Esophagus muscularis mucosa (tissue), 4 donors: ENCODE measurements at places on chromosomes 5 and 9.

DNA sequence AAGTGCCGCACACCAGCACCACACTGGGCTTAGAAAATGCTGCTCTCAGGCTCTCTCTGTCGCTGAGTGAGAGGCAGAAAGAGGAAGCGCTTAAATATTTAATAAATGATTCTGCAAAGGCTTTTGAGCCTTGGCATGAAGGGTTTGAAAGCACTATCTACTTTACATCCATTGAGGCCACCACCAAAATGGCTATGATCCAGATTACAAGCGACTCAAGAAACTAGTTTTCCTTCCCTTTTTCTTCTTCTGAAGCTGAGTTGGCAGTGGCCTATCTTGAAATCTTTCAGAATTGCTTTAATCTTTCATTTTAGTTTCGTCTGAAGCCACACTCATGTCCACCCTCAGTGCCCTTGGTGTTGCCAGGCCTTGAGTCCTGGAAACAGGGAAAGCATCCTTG is 59.5 kb downstream of the EBF1 start:
- DNase-seq, result no peak

- no peak for DNase-seq
Measured at GRCh38 chr5:33316773-33317172, 124.0 kb upstream of the TARS1 start.

DNA sequence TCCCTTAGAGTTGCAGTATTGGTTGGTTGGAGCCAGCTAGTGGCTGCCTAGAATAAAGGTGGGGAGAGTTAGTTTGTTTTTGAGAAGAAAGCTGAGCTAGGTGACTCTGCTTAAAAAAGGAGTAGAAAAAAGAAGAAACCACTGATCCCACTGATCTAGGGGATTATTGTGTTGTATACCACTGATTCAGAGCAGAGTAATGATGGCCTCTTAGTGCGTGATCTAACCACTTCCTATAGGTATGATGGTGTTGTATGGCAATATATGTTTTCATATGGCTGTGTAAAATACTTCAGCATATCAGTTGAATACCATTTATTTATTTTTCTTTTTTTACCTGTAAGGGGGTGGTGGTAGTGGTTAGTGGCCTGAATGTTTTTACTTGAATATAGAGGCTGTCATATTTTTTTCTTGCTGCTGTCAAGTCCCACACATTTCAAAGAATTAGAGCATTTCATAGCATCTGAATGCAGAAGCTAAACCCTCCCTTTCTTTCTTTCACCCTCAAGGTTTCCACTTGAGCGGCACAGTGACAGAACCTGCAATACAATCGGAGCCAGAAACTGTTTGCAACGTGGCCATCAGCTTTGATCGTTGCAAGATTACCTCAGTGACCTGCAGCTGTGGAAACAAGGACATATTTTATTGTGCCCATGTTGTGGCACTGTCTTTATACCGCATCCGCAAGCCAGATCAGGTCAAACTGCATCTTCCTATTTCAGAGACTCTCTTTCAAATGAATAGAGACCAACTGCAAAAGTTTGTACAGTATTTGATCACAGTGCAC is 140.3 kb downstream of the ZSWIM6 start:
- no peak for DNase-seq

GRCh38 chr9:103037508-103038477 is 42.7 kb downstream of the CYLC2 start:
- no peak for DNase-seq

DNA sequence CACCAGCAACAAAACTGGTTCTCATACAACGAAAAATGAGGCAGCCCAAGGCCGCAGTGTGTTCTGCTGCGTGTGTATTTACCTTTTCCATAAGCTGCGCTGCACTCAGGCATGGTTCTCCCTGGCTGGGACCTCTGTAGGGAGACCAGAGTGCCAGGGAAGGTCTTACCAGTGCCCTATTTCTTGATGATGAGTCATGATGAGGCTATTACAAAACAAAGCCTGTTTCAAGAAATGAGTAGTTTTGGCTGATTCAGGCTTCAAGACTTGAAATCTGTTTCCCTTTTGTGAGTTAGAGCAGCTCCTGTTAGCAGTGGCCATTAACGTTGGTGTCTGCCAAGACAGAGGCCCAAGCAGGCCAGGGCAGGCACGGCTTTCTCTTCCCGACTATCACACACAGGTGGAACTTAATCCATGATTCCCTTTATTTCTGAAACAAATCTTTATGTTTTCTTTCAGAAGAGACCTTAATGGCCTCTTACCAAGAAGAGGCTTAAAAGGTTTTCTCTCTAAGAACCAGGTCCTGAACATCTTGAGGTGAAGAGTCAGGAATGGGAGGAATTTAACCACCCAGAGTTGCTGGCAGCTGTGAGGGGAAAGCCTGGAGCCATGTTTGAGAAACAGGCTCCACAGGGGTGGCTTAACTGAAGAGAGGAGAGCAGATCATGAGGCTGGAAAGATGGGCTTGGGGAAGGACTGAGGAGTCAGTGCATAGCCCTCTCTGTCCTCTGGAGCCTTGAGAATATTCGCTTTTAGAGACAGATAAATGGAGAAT is 41.4 kb upstream of the TIFAB start:
- no peak for DNase-seq

- DNase-seq, result no peak
Measured at GRCh38 chr5:82754036-82754746, 323.0 kb downstream of the TMEM167A start.

DNA sequence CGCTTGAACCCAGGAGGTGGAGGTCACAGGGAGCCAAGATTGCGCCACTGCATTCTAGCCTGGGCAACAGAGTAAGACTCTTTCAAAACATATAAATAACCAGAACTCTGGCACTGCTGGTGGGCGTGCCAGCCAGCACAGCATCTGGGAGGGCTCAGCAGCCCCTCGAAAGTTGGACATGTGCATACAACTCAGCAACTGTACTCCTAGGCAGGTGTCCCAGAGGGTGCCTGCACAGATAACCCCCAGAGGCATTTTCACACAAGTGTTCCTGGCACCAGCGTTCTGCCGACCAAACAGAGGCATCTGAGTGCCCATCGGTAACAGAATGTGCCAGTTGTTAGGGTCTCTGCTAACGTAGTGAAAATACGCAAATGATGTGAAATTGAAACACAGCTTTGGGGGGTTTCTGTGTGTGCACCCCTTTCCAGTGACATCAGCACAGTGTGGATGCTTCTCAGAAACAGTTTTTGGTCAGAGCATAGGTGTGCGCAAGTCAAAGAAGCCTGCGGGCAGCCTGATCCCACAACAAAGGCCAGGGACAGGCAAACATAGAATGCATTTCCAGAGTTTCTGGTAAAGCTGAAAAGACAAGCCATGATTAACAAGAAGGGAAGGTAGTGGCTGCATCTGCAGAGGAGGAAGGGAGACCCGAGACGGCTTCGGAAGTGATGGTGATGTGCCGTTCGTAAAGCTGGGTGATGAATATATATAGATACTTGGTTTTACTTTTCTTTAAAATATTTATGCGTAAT is 190.2 kb downstream of the CACNA1B start:
- no peak for DNase-seq

- DNase-seq, result no peak
Measured at GRCh38 chr9:107036367-107036766, 173.4 kb downstream of the ZNF462 start.

GRCh38 chr5:119418606-119419100 is 33.6 kb upstream of the HSD17B4 start:
- DNase-seq, result no peak

- no peak for DNase-seq
Measured at GRCh38 chr5:37966291-37966690, 126.5 kb upstream of the GDNF start.

GRCh38 chr9:131755541-131756198 is 15.8 kb upstream of the RAPGEF1 start:
- no peak for DNase-seq

GRCh38 chr9:98159301-98159700 is 33.1 kb downstream of the CORO2A start:
- DNase-seq, result no peak

GRCh38 chr5:136446565-136446964 is 81.2 kb upstream of the TRPC7 start:
- no peak for DNase-seq

DNA sequence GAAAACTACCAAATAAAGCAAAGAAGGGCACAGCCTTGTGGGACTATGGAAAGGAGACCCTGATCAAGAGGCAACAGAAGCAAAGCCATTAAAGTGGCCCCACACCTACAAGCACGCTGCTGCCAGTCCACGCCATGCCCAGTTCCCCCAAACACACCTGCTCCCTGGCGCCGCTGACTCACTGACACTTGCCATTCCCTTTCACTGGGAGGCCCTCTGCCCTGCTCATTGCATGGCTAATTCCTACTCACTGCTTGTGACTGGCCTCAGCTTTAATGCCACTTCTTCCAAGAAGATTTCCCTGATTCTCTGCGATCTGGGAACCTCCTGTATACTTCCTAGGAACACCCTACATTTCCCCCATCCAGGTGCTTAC is 71.2 kb upstream of the TAF1L start:
- DNase-seq, result no peak

DNA sequence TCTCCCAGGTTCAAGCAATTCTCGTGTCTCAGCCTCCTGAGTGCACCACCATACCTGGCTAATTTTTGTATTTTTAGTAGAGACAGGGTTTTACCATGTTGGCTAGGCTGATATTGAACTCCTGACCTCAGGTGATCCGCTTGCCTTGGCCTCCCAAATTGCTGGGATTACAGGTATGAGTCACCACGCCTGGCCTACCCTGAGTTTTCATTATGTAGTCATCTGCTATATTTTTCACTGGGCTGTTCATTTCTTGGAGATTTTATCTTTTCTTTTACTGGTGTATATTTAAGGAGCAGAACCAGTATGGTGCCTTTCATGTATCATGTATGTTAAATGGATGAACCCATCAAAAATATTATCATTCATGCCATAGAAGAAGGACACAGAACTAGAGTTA is 377.0 kb upstream of the ACTBL2 start:
- DNase-seq, result no peak

GRCh38 chr5:96816991-96817390 is 9.2 kb upstream of the ERAP1 start:
- DNase-seq, result no peak
